ENCODE measurements at places on chromosomes 6 and 20.
A peak's percentile ranks its signal among the peaks of the same experiment; 100 is the strongest.

DNA sequence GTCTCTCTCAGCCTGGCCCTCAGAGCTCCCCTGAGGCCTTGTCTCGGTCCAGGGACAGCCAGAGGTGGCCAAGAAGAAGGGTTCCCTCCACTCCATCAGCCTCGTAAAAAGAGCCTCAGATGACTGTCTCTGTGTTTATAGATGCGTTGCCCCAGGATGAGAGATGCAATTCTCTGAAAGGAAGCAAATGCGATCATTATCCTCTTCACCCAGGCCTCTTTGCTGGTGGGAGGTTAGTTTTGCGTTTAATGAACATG lies 90.4 kb downstream of the YTHDF1 start:
- no peak for DNase-seq

- no peak for DNase-seq
These were observed 115.6 kb upstream of the JAG1 start for GRCh38 chr20:10789386-10789785.

GRCh38 chr20:57970856-57971255 lies 257.6 kb downstream of the ANKRD60 start:
- no peak for DNase-seq

- DNase-seq: peak; percentile 93
These were observed at the start of gene HIVEP2 for GRCh38 chr6:142945049-142945445. HIVEP2 (minus strand) TSS chr6:142945176; CDS start chr6:142774738, 170,438 bp downstream.

DNA sequence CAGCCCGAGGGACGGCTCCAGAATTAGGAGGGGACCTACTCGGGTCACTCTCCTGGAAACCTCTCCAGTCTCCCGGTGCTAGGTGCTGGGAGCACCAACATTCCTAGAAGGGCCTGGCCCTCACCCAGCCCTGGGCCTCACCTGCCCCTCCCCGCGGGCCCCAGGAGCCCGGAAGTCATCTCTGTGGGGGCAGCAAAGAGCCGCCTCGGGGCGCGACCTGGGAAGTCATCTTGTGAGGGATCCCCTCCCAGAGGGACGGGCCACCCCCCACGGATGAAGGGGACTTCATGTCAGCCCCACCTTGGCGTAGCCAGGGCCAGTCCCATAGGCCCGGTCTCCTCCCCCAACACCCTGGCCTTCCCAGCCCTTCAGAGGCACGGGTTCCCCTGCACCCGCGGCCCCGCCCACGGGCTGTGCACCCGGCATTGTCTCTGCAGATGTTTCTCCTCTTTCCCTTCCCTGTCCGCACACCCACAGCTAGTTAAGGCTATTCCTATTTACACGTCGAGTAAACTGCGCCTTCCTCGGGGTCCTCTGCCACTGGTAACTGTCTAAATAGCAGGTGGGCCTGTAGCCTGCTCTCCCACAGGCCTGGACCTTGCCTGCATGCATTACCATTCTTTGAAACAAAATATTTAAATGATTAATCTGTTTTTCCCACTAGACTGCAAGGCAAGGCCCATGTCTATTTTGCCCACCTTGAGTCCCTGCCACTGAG lies 896 bp upstream of the RNASET2 start:
- peak; percentile 66 for DNase-seq

- DNase-seq: no peak
These were observed 6.3 kb upstream of the MROH8 start for GRCh38 chr20:37185686-37186085.

GRCh38 chr6:42224222-42225028 lies 6.8 kb upstream of the MRPS10 start:
- peak; percentile 11 for DNase-seq
